ENCODE measurements at places on chromosomes 2 and 18.
A peak's percentile ranks its signal among the peaks of the same experiment; 100 is the strongest.

GRCh38 chr18:74516271-74517235, 17.7 kb upstream of the CNDP1 start:
- DNase-seq, result no peak

- DNase-seq, result no peak
Observed at GRCh38 chr2:111537078-111537655, 346.8 kb downstream of the ANAPC1 start.

DNA sequence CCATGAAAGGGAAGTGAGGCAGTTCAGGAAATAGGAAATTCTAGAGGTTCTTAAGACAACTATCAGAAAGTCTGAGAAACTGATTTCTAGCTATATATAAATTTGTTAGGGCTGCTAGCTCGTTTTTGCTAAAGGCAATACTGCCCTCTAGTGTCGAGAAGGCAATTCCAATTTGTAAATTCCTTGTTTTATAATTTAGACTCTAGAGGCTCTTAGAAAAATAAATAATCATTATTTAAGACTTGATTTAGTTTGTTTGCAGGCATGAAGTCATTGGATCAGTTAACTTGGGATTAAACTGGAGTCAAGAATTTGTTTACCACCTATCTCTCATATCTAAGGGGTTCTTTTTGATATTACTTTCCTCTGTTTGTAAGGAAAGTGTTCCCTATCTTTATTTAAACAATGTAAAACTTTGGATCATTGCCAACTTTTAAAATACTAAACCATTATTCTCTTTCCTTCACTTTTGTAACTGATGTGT, 66.2 kb downstream of the ACVR2A start:
- peak; percentile 69 for DNase-seq

DNA sequence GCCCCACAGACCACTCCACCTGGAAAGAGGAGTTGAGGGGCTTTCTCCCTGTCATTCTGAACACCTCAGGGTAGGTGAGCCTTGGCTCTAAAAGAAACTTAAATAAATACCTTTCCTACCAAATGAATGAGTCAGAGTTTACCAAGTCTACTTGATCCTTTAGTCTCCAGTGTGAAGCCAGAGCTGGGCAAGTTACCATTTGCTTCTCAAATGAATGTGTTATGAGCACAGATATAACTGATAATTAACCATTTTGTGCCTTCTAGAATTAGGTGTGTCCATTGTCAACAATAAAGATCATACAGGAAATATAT, 347.7 kb downstream of the KIAA1328 start:
- no peak for DNase-seq

DNA sequence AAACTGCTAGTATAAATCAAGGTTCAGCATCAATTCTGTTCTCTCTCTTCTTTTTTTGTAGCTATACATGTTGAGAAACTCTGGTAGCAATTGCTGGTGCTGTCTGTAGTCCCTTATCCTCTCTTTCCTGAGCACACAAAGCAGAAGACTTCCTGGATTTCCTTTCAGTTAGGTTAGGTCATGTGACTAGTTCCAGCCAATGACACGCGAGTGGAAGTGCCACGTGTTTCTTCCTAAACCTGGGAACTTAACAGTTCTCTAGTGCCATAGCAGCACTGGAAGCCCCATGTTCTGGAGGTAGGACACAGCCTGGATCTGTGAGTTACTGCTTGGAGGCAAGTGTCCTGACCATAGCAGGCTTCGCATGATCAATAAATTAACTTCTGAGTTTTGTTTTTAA, 125.9 kb downstream of the PLA2R1 start:
- DNase-seq, result no peak

DNA sequence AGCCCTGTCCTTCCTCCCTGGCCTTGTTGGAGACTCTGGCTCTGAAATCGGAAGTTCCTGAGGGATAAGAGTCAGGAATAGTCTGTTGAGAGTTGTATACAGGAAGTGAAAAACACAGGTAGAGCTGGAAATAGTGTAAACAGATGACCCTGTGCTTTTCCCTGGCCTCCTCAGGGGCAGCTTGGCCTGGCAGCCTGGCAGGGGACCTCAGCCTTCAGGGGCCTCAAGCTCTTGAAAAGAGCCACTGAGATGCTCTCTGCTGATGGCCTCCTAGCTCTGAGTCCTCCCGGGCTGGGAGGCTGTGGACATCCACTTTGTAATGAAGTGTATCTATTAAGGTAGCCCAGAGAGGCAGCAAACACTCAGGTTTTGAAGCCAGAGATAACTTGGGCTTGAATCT, 79.3 kb downstream of the DDX1 start:
- no peak for DNase-seq

- no peak for DNase-seq
Observed at GRCh38 chr2:57869758-57870344, 176.8 kb upstream of the VRK2 start.

- no peak for DNase-seq
Observed at GRCh38 chr2:96763511-96764252, 3.0 kb downstream of the CNNM4 start.

GRCh38 chr2:183063083-183063482, 15.5 kb upstream of the DUSP19 start:
- DNase-seq, result no peak

GRCh38 chr2:175168564-175168945, 552 bp upstream of the ATF2 start:
- DNase-seq, result no peak

DNA sequence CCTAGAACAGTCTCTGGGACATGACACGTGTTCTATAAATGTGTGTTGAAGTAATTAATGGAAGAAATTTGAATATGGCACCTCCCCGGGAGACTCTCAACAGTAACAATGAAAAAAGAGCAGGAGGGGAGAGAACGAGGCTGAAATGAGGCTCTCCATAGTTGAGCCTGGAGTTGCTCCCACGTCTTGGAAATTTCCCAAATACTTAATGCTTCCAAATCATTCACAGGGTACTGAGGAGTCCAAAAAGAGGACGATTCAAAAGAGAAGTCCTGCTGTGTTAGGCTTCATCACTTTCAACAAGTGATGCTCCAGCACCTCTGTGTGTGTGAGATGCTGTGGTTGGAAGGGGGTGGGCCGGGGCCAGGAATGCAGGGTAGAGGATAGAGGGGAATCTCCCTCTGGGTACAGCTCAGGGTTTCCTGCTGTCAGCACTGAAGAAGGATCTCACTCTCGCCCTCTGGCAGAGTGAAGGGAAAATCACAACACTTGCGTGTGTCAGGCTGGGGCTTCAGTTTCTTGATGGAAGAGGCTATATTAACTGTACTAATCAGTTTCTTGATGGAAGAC, 18.1 kb upstream of the ZNF407 start:
- no peak for DNase-seq

GRCh38 chr18:25805323-25805722, 285.1 kb downstream of the SS18 start:
- DNase-seq, result no peak

GRCh38 chr2:216620786-216621185, 12.4 kb upstream of the IGFBP2 start:
- DNase-seq, result no peak

- DNase-seq, result no peak
Observed at GRCh38 chr2:176482107-176482506, 212.9 kb downstream of the MTX2 start.

DNA sequence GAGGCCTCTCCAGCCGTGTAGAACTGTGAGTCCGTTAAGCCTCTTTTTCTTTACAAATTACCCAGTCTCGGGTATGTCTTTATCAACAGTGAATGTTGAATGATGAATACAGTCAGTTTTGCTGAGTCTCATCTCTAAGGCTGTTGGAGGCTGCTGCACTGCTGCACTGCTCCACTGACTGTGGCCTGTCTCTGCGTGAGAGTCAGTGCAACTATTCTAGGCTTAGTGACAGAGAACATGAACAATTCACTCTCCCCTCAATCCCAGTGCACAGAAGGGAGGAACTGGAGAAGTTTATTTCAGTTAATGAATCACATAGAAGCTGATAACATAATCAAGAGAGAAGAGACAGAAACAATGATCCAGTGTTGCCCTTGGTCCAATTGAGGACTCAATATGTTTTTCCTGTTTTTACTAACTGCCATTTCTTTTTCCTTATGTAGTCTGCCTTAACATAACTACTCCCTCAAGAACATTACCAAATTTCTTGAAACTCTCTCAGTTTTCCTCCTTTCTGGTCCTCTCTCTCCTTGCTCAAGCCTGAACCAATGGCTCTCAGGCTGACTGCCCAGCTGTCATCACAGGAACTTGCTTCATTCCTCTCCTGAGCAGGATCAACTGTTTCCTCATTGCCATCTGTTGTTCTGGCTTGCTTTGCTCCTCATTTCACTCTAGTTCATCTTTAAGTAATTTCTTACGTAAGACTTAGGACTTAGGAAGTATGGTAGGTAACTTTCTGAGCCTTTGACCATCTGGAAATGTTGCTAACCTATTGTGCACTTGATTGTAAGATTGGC, 483.2 kb downstream of the METTL4 start:
- no peak for DNase-seq

GRCh38 chr2:96760986-96761832, 507 bp downstream of the CNNM4 start:
- peak; percentile 12 for DNase-seq

GRCh38 chr2:54602736-54603322, 120.6 kb upstream of the EML6 start:
- no peak for DNase-seq

DNA sequence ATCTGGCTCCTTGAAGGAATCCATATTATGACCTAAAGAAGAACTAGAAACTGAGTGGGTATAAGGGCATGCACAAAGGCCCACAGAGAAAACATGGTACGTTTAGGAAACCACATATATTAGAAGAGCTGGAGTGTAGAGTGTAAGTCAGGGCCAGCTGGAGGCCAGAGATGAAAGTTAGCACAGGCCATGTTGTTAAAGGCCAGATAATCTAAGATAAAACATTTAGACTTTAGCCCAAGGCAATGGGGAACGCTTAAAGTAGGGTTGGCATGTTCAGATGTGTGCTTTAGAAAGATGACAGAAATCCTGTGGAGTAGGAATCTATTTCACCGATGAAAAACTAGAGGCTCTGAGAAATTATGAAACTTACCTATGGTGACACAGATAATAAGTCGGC, 229.1 kb upstream of the NRP2 start:
- DNase-seq, result no peak

All from LoVo (cell line).